ENCODE measurements at places on chromosomes 5 and 9. TPM values are rescaled to one million over a fixed set of nuclear protein-coding genes. Genes with fewer than 3 reads are reported as not detected.

Gene HSPA4
- 82.6 TPM for polyA plus RNA-seq

Gene WHRN
- 2.5 TPM for polyA plus RNA-seq

DNA sequence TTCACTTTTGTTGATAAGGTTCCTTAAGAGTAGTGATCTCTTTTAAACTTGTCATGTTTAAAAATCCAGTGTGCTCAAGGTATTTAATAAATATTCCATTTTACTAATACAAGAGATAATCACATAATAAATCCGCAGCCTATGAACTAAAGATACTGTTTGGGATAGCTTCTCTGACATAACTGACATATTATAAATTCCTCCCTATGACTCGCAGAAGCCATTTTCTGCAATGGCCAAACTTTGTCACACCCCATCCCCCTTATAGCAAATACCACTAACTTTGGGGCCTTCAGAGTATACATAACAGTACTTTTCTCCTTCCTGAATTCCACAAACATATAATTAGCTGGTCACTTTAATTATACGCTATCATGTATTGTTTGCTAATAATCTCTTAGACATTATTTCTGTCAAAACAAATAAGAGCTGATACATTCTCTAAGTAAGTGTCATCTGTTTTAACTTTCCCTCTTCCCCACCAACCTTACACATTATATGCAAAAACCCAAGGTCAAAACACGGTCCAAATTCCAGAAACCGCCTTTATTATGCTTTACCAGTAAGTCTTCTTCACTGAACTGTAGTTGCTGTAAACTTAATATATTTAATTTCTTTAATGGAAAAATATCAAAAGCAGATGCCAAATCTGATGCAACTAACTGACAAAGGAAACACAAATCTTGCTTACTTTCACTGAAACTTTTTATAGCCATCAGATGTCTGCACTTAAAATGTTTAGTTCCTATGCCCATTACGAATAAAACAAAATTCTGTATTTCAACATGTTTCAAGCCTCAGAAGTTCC lies 971 bp downstream of the TMEM267 start:
- no peak for DNase-seq

DNA sequence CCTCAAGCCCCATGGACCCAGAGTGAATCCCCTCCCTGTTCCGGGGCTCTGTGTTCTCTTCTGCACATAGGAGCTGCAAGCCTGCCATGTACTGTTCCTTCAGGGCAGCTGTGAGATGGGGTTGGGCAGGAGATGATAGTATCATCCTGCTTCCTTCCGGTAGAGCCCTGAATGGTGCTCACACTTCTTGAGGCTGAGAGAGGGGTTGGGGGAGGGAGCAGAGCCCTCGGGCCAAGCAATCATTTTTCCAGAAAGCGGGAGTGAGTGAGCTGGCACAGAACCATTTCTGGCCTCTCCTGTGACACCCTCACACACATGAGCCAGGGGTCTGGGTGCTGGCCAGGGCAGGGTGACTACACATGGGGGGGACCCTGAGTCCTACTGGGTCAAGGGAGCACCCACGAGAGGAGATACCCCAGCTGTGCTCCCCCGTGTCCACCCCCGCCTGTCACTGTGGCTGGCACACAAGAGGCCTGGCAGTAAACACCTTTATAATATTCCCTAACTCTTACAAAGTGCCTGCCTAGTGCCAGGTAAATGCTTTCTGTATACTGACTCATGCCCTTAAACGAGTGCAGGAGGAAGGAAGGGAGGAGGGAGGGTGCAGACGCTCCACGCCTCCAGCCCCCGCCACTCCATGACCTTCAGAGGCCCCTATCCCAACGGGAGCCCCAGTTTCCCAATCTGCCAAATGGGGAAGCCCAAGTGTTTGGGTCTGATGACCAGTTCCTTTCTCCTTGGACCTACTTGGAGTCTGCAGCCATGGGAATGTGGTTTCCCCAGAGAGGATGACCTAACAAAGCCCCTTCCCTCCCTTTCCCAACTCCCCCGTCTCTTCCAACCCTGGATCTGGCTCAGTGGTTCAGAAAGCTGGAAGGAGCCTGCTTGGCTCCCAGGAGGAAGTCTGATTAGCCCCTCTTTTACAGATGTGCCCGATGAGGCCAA lies 15.5 kb downstream of the AKNA start:
- no peak for DNase-seq

Gene SH3RF2
- 3.7 TPM for polyA plus RNA-seq

DNA sequence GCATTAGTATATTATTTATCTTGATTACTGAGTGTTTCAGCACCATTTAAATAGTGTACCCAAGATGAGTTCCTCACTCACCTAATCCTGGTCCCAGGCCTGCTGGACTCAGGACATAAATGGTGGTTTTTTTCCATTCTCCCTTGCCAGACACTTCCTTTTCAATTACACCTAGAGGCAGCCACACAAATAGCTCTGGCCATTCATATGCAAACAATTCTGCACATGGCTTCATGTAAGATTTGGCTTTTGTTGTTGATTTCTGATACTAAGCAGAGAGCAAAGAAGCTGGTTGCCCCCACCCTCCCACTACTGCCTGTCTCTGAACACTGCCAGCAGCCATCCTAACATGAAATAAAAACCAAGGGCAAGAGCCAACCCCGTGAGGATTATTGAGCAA lies 180.4 kb downstream of the SEMA5A start:
- no peak for DNase-seq

- DNase-seq: peak; percentile 61
These were observed 66.0 kb upstream of the KLF9 start for GRCh38 chr9:70480405-70480980.

Gene DNM1
- polyA plus RNA-seq: 59.2 TPM

Gene CDH9
- polyA plus RNA-seq: not detected

DNA sequence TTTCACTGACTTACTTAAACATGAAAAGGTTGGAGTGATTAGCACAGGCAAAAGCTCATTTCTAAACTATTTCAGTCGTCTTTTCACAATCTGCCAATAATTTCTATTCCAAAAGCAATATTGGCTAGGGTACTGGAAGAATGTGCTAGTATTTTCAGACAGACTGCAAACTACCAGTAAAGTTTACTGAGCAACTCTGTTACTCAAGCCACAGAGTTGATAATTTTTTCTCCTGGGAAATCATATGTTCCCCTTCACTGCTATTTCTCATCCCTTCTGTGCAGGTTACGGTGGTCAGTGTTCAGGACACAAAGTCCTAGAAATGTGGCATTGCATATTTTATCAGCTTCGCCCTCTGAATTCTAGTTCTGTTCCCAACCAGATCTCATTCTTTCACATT lies 343.3 kb upstream of the TNC start:
- peak; percentile 65 for DNase-seq

GRCh38 chr5:56145106-56145505 lies 88.0 kb downstream of the ANKRD55 start:
- no peak for DNase-seq

DNA sequence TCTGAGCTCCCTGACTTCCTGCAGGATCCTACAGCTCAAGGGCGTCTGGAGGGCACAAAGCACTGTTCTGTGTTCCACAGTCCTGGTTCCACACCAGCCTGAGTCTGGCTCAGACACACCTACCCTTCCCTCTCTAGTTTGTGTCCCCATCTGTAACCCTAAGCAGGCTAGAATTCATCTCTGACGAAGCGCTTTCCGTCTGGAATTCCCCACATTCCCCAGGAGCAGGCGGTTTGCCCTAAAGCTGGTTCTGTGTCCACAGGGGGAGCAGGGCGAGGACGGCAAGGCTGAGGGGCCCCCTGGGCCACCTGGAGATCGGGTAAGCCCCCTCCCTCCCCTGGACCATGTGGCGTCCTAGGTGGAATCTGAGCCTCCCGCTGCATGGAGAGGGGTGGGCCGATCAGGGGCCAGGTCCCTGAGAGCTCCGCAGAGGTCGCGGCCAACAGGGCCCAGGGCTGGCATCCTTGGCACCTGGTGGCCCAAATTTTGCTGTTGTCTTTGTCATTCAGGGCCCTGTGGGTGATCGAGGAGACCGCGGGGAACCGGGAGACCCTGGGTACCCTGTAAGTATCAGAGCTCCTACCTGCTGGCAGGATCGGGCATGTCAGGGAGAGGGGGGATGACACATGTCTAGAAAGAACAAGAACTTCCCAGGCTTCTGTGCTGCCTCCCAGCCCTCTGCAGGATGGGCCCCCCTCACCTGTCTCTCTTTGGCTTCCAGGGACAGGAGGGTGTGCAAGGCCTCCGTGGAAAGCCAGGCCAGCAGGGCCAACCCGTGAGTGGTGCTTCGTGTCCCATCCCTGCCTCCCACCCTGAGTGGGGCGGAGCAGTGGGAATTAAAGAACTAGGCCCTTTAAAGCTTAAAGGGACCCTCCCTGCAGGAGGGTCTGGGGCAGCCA lies 34.5 kb upstream of the ORM1 start:
- DNase-seq: no peak

Gene SPAAR
- polyA plus RNA-seq: 1.3 TPM

Gene CCDC180
- 12.5 TPM for polyA plus RNA-seq

DNA sequence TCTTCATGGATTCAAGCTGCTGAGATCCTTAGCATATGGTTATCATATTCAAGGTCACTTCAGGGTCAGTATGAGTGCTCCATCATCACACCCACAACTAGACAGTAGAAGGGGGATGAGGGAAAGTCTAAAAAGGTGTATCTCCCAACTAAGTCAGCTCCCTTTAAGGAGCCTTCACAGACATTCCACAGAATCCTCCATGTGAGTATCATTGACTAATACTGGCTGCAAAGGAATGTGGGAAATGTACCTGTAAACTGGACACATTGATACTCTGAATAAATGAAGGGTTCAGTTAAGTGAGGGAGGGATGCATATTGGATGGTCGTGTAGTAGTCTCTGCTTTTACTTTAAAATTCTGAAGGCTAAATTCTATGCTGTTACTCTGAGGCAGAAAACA lies 330.7 kb downstream of the LRRC70 start:
- DNase-seq: no peak

Gene ACSL6
- polyA plus RNA-seq: 1.5 TPM

Gene RASGRF2
- polyA plus RNA-seq: 0.87 TPM

Gene PCDHA2
- 0.05 TPM for polyA plus RNA-seq

Gene ACOT12
- 0.17 TPM for polyA plus RNA-seq

Gene PAEP
- 0.36 TPM for polyA plus RNA-seq

- DNase-seq: no peak
These were observed 78.7 kb downstream of the CRB2 start for GRCh38 chr9:123434619-123435240.

GRCh38 chr9:133677126-133678010 lies 41.2 kb downstream of the DBH start:
- DNase-seq: no peak

- DNase-seq: no peak
These were observed 167.5 kb upstream of the DMRT1 start for GRCh38 chr9:673966-674526.

DNA sequence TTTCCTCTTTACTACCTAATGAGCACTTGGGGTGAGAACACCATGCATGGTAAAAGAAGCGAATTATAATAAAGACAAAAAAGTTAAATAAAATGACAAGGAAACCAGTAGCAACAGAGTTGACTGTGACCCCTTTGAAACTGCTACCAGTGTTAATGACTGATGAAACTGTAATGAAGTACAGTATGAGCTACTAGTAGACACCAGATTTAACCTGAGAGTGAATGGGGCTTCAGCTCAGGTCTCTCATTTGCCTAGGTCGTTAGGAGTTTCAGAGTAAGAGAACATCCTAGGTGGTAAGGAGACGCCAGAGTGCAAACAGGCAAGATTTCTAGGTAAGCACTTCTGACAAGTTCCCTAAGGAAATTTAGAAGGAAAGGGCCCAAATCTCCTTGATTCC lies 346.4 kb downstream of the BNC2 start:
- no peak for DNase-seq

DNA sequence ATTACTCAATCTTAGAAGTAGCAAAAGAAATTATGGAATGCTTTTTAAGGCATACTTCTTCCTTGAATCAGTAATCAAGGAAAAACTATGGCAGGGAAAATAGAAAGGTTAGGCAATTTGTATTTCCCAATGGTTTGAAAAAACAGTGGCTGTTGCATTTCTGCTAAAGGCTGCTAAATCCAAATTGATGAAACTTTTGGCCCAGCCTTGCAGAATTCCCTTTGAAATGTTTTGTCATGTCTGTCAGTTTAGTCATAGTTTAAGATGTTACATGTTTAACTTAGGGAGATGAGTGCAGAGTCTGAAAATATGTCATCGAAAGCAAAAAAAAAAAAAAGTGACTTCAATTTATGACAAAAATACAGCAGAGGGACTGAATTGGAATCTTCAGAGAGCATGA lies 878.9 kb upstream of the WWC1 start:
- DNase-seq: no peak

- peak; percentile 8 for DNase-seq
These were observed 37.7 kb downstream of the UBAP2 start for GRCh38 chr9:34010979-34011378.

DNA sequence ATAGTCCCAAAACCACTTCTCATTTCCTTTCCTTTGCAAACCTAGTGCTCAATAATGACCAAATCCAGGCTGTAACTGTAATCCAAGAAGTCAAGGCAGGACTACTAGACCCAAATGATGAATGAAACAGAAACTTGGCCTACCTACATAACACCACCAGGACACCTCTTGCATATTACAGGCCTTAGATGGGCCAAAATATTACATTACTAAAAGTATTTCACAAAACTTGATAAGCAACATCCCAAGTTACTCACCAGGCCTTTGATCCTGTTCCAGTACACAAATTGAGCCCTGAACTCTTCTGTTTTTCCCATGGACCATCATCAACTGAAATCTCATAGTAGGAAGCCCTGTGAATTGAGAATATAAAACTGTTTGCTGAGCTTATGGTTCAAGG lies 34.8 kb downstream of the NADK2 start:
- no peak for DNase-seq

Measured in muscle of back (tissue), 13 donors.